ENCODE measurements at places on chromosomes 1 and 21.

GRCh38 chr21:20519076-20519475 lies 479.1 kb upstream of the NCAM2 start:
- DNase-seq: no peak

GRCh38 chr1:8867878-8868567 lies 10.5 kb downstream of the ENO1 start:
- no peak for DNase-seq

- DNase-seq: no peak
These were observed 412.6 kb downstream of the PRDM2 start for GRCh38 chr1:14112613-14113012.

GRCh38 chr1:150563340-150564038 lies 14.3 kb downstream of the ADAMTSL4 start:
- no peak for DNase-seq

DNA sequence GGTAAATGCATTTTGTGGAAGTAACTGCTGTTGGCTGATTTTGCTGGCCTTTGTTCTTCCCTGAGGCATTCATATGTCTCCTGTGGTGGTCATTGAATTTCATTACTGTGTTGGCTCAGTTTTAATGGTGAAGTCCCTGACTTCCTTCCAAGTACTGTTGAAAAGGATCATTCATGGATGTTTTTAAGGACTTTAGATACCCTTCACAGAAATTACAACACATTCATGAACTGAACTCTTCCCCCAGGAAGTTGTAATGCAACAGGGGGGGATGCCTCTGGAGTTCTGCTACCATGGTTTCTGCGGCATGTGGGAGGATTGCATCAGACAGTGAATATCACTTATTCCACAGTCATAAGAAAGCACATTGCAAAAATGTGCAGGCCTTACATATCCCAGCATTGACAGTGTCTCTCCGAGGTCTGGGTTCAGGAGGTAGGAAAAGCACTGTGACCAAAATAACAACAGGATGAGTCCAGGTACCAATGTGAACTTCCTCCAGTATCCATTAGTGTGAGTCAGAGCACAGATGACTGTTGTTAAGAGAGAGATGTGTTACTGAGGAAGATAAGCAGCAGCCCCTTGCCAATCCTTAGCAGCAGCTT lies 2.1 kb upstream of the RAB3GAP2 start:
- DNase-seq: no peak

- no peak for DNase-seq
These were observed 14.5 kb downstream of the ST6GALNAC5 start for GRCh38 chr1:76881762-76882161.

DNA sequence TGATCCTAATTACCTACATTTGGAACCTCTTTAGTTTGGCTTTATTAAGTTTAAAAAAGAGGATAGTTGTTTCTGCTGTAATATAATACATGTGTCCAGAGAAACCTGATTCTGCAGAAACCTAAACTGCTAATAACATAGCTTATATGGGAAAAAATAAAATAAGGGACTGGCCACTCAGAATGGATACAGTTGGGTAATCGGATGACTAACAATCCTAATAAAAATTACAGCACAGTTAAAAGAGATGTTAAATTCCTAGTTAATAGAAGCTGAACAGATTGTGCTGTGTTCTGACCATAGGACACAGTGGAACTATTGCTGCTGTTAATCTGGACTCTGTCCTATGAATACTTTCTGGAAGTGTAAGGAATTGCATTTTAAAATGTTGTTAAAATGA lies 16.0 kb downstream of the ARV1 start:
- DNase-seq: no peak

GRCh38 chr1:162633081-162633762 lies 958 bp downstream of the DDR2 start:
- no peak for DNase-seq
